ENCODE measurements at places on chromosomes 7 and 10.

- peak; percentile 59 for DNase-seq
Measured at GRCh38 chr7:29274146-29275017, 79.8 kb downstream of the CHN2 start.

DNA sequence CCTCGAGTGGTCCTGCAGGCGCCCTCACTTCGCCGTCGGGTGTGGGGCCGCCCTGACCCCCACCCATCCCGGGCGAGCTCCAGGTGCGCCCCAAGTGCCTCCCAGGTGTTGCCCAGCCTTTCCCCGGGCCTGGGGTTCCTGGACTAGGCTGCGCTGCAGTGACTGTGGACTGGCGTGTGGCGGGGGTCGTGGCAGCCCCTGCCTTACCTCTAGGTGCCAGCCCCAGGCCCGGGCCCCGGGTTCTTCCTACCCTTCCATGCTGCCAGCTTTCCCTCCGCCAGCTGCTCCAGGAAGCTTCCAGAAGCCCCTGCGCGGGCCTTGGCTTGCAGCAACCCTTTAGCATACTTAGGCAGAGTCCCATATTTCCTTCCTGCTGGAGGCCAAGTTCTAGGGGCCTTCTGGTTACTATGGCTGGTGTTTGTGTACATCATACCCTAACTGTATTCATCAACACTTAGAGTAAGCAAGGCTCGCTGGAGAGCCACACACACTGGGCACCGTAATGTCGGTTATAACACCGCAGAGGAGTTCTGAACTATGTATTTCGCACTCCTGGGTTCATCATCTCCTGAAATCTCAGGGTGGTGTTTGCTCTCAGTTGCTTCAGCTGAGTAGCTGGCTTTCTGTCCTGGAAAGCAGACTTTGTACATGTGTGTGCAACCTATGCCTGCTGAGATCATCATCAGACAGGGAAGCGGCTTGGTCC is 471 bp downstream of the MGMT start:
- DNase-seq: no peak

GRCh38 chr7:73718905-73719805 is at the start of gene STX1A:
STX1A (minus strand) TSS chr7:73719669; CDS start chr7:73719631, 38 bp downstream.
- peak; percentile 61 for DNase-seq

DNA sequence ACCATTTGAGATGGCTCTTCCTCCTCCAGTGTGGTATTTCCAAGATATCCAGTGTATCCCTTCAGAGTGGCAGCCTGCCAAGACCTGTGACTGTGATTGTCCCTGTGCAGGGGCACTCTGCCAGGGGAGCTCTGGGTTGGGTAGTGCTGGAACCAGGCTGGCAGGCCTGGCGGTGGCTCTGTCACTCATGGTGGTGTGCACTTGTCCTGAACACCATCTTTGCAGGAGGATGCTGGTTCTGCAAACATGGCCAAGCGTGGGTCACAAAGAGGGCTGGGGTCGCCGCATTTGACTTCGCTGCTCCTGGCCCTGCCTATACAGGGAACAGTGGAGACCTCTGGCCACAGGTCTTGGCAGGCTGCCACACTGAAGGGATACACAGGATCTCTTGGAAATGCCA is 205.2 kb downstream of the PRPF18 start:
- no peak for DNase-seq

GRCh38 chr7:30567081-30567480 is 27.6 kb upstream of the GARS1 start:
- DNase-seq: no peak

DNA sequence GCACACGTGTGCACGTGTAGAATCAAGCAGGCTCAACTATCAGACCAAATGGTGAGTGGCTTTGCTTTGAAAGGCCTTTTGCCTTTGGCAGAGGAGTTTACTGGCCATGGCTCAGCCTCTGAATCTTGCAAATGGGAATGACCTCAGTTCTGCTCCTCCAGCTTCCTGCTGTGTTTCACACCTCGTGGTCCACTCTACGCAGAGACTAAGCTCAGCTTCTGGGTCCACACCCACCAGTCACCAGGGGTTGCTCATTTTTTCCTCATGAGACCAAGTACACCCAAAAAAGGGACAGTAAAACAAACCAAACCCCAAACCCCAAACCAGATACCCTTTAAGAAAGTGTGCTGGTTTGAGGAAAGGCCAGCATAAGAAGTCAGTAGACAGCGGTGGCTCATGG is 236.4 kb downstream of the DNAJB6 start:
- DNase-seq: no peak

GRCh38 chr7:23062452-23062851 is 43.1 kb upstream of the KLHL7 start:
- DNase-seq: peak; percentile 85

- DNase-seq: no peak
Measured at GRCh38 chr10:124126983-124127385, 33.6 kb upstream of the CHST15 start.

- DNase-seq: no peak
Measured at GRCh38 chr7:122552769-122553168, 146.1 kb downstream of the RNF133 start.

GRCh38 chr7:16991551-16991950 is 109.8 kb upstream of the AGR3 start:
- DNase-seq: no peak

DNA sequence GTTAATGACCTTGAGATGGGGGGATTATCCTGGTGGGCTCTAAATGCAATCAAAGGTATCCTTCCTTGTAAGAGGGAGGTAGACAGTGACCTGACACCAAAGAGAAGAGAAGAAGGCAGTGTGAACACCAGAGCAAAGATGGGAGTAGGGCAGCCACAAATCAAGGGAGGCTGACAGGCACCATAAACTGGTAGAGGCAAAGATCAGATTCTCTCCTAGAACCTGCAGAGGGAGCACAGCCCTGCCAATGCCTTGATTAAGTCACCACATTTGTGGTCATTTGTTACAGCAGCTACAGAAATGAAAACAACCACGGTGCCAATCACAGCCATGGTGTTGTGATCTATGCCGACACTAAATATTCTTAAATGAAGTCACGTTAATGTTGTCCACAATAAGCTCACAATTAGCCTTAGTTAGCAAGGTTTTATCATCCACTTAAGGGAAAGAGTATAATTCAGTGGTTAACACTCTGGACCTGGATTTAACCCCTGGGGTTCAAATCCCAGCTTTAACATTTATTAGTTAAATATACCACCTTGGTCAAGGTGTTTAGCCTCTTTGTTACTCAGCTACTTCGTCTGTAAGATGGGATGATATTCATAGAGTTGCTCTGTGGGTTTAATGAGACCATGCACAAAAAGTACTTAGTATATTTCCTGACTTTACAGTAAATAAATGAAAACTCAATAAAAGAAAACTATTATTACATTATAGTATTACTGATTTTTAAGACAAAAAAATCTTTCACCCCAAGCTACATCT is 70.8 kb downstream of the SGMS1 start:
- peak; percentile 53 for DNase-seq

GRCh38 chr7:30657131-30657530 is 25.1 kb downstream of the CRHR2 start:
- no peak for DNase-seq

DNA sequence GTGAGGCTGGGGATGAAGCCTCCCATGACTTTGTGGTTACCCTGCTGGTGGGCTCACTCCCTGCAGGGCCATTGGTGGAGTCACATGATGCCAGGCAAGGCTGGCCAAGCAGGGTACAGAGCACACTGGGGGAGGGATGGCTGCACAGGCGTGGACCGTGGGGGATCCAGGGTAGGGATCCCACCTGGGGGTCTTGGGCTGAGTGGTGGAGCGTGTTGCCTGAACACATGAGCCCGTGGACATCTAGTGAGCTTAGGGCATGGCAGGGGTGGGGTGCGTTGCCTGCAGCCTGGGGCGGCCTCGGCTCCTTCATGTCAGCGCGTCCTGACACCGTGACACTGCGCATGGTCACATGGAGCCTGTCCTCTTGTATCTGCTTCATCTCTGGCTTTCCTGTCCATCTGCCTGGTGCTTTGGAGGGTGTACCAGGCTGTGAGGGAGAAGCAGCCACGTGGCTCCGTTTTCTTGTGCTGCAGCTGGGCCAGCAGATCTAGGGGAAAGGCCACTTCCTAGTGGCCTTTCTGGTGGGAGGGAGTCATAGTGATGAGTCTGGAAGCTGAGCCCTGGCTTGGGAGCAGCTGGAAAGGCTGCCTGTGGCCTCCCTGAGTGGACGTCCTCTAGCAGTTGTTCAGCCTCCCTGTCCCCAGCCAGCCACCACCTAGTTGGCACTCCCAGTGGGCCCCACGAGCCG is 96.2 kb downstream of the LHPP start:
- DNase-seq: no peak

- no peak for DNase-seq
Measured at GRCh38 chr10:123421461-123421860, 244.7 kb upstream of the GPR26 start.

DNA sequence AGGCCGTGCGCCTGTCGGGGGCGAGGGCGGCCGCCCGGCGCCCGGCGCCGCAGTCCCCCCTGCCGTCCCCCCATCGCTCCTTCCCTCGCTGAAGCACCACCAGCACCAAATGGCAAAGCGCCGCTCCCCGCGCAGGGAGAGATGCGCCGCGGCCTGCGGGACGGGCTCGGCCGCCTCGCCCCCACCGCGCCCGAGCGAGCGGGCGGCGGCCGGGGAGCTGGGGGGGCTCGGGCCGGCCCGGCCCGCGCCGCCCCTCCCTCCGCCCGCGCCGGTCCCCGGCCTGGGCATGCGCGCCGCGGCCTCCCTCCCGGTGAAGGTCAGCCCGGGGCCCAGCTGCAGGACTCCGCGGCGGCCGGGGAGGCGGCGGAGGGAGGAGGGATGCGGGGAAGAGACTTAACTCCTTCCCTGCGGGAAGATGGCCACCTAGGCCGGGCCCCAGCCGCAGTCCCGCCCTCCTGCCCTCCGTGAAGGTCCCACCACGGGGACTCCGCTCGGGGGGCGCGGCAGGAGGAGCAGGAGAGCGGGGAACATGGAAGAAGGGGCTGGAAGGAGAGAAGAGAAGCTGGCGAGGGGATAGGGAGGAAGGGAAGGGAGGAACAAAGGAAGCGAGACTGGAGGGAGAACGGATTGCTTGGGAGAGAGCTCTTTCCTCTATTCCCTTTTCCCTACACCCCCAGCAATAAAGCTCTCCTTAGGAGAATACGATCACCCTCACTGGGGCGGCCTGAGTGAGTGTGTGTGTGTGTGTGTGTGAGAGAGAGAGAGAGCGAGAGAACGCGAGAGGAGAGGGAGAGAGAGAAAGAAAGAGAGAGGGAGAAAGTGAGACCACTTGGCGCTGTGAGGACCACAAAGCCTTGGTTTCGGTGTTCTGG is 3.4 kb upstream of the SMARCD3 start:
- DNase-seq: peak; percentile 80

GRCh38 chr7:151632750-151633515 is 113.2 kb upstream of the RHEB start:
- peak; percentile 55 for DNase-seq

GRCh38 chr10:88114368-88114767 is 250.9 kb downstream of the PTEN start:
- peak; percentile 32 for DNase-seq

GRCh38 chr7:12706900-12707536 is 19.6 kb downstream of the ARL4A start:
- DNase-seq: peak; percentile 83

GRCh38 chr10:52517012-52517411 is 202.9 kb downstream of the DKK1 start:
- DNase-seq: no peak

- DNase-seq: no peak
Measured at GRCh38 chr7:47565640-47566250, 16.2 kb downstream of the TNS3 start.

GRCh38 chr7:134174795-134175261 is 47.7 kb downstream of the LRGUK start:
- DNase-seq: peak; percentile 81

DNA sequence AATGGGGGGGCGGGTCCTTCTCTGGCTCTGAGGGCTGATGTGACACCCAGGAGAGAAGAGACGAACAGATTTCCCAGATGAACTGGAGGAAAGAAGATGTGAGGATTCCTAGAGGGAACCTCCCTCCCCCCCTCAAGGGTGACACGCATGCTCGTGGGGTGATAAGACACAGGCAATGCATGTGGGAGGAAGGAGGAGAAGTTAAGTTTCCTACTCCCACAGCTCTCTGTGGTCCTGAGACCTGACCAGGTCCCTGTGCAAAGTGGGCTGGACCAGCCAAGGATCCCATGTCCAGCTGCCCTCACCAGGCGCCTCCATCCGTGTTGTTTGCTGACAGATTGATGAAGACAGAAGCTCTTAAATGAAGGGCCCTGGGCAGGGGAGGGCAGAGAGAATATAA is 112.6 kb downstream of the SH3PXD2A start:
- no peak for DNase-seq

DNA sequence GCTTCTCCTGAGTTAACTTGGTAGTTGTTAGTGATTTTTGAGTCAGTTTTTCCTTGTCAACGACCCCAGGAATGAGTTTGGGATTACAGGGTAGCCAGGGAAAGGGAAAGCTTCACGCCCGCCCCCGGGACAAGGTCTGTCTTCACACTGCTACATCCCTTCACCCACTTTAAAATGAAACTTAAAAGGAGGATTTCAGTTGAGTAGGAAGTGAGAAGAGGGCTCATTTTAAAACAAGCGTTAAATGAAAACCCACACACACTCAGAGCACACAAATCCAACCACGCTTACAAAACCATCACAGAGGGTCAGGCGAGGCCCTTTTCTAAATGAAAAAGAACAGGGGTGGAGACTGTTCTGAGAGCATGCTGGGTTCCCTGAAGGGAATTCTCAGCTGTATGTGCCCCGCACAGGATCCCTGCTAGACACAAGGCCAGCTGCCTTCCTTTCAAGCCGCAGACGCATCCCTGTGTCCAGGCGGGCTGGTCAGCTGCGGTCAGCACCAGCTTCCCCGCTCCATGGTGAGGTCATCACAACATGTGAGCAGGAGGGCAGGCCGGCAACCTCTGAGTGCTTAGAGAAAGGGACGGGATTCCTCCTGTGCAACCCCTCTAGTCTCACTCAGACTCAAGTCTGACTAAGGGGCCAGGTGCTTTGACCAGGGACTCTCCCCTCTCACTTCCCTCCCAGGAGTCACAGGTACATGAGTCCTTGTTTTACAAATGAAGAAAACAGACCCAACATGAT is 111.8 kb downstream of the EGFR start:
- peak; percentile 95 for DNase-seq

GRCh38 chr10:75664968-75665367 is 233.5 kb downstream of the LRMDA start:
- no peak for DNase-seq

DNA sequence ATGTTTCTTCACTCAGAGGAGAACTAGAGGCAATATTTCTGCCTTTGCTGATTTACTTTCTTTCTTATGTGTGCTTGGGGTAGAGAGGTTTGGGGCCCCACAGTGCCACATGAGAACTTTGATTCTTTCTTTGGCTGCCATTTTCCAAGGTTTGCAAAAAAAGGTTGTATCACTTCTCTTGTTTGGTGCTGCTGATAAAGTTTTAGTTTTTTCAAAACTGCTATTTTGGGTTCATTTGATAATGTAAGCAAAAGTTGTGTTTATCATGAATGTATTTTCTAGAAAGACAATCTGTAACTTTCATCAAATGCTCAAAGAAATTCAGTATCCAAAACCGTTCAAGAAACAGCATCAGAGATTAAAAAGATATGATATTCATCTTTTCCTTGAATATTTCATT is 30.6 kb upstream of the PARP12 start:
- no peak for DNase-seq

- DNase-seq: no peak
Measured at GRCh38 chr7:36650766-36651312, 73.5 kb downstream of the AOAH start.
